ENCODE measurements at places on chromosomes 5 and 9. TPM values are rescaled to one million over a fixed set of nuclear protein-coding genes. Genes with fewer than 3 reads are reported as not detected.

SV2C gene
- total RNA-seq, result not detected

DNAH5 gene
- not detected for total RNA-seq

UCK1 gene
- total RNA-seq, result 22.8 TPM

TRIP13 gene
- 43.4 TPM for total RNA-seq

REEP2 gene
- 5.1 TPM for total RNA-seq

CD274 gene
- total RNA-seq, result 20.3 TPM

RELL2 gene
- total RNA-seq, result 35.2 TPM

TRPM6 gene
- 0.02 TPM for total RNA-seq

TLX3 gene
- total RNA-seq, result not detected

MUSK gene
- total RNA-seq, result not detected

GRM6 gene
- not detected for total RNA-seq

ADAMTS16 gene
- not detected for total RNA-seq

SPATA9 gene
- not detected for total RNA-seq

EIF4E1B gene
- total RNA-seq, result not detected

AFAP1L1 gene
- total RNA-seq, result 0.08 TPM

MYMK gene
- total RNA-seq, result not detected

HTR4 gene
- not detected for total RNA-seq

LHFPL2 gene
- total RNA-seq, result 0.27 TPM

SLC27A6 gene
- total RNA-seq, result not detected

PTGES gene
- not detected for total RNA-seq

NR5A1 gene
- total RNA-seq, result not detected

WDR70 gene
- total RNA-seq, result 35.7 TPM

RIGI gene
- total RNA-seq, result 4.2 TPM

INSL6 gene
- total RNA-seq, result not detected

RNF183 gene
- not detected for total RNA-seq

F12 gene
- total RNA-seq, result 12.7 TPM

KIF12 gene
- not detected for total RNA-seq

C5orf58 gene
- not detected for total RNA-seq

ANKRD34B gene
- total RNA-seq, result not detected

TMEM8B gene
- total RNA-seq, result 2.2 TPM

TMEM171 gene
- total RNA-seq, result not detected

SOHLH1 gene
- not detected for total RNA-seq

HABP4 gene
- total RNA-seq, result 16.0 TPM

RRAGA gene
- total RNA-seq, result 66.7 TPM

NTNG2 gene
- 1.2 TPM for total RNA-seq
